ENCODE measurements at places on chromosomes 2 and 18. TPM values are rescaled to one million over a fixed set of nuclear protein-coding genes. Genes with fewer than 3 reads are reported as not detected.
A peak's percentile ranks its signal among the peaks of the same experiment; 100 is the strongest.

DNA sequence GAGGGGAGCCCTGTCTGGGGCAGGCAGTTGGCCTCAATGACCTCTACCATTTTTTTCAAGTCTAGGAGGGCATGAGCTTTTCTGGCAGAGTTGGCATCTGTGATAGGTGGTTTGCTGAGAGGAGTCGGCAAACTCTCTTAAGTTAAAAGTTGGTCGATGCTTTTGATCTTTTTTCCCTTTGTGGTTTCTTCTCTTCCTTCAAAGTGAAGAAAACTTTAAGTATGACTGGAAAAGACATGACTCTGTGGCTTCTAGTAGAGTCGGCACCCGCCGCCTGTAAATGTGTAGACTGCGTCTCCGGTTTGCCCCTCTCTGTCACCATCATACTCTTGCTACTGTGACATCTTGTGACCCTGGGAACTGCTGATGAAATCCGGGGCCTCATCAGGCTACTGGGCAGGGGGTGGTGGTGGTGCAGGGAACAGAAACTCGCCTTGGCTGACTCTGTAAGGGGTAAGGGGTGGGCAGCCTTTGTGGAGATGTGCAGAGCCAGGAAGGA lies 21.1 kb downstream of the INPP5D start:
- peak overlapping the region; percentile 100 for H3K27ac ChIP-seq
- peaks cover 97% of the 10 kb centered on the region for H3K4me1 ChIP-seq
- H3K27me3 ChIP-seq: no peaks in the 10 kb centered on the region

The CROCC2 gene
- not detected for total RNA-seq

GRCh38 chr2:96763511-96764252 lies 3.0 kb downstream of the CNNM4 start:
- no peaks in the 10 kb centered on the region for H3K36me3 ChIP-seq
- peak overlapping the region; percentile 72 for H3K4me3 ChIP-seq
- peaks cover 72% of the 10 kb centered on the region for H3K4me1 ChIP-seq
- DNase-seq: peak; percentile 65

GRCh38 chr2:144801766-144802165 lies 281.8 kb upstream of the ZEB2 start:
- no peaks in the 10 kb centered on the region for H3K27me3 ChIP-seq
- no peaks in the 10 kb centered on the region for H3K4me1 ChIP-seq
- H3K27ac ChIP-seq: no peak overlapping the region
- no peaks in the 10 kb centered on the region for H3K36me3 ChIP-seq
- H3K4me3 ChIP-seq: no peak overlapping the region
- DNase-seq: no peak

DNA sequence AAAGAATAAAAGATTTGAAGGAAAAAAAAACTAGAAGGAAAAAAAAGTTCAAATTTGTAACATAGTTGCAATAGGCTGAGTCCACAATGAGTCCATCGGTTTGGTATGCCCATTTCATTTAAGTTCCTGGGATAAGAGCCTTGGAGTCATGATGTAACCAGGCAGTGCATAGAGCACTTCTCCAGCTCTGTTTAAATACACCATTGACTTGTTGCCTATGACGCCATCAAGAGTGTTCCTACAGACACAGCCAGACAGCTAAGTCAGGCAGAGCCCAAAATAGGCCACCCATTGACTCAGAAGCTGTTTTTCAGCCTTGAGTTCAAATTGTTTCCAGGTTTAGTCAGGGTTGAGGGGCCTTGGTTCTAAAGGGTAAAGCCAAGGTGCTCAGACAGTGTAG lies 44.9 kb downstream of the SOCS6 start:
- H3K27me3 ChIP-seq: no peaks in the 10 kb centered on the region
- DNase-seq: no peak
- H3K4me3 ChIP-seq: no peak overlapping the region
- H3K36me3 ChIP-seq: no peaks in the 10 kb centered on the region
- no peak overlapping the region for H3K27ac ChIP-seq
- no peaks in the 10 kb centered on the region for H3K4me1 ChIP-seq

The GAD1 gene
- 7.7 TPM for total RNA-seq

GRCh38 chr2:133497270-133497893 lies 70.9 kb downstream of the NCKAP5 start:
- H3K27ac ChIP-seq: no peak overlapping the region
- H3K4me1 ChIP-seq: no peaks in the 10 kb centered on the region
- H3K27me3 ChIP-seq: no peaks in the 10 kb centered on the region
- no peaks in the 10 kb centered on the region for H3K36me3 ChIP-seq

The SCYGR4 gene
- not detected for total RNA-seq

- H3K36me3 ChIP-seq: no peaks in the 10 kb centered on the region
- H3K27me3 ChIP-seq: no peaks in the 10 kb centered on the region
- no peak for DNase-seq
- H3K4me1 ChIP-seq: no peaks in the 10 kb centered on the region
Measured at GRCh38 chr18:38545071-38545470, 979.5 kb upstream of the CELF4 start.

Measured in Karpas-422 (cell line).